Prostate gland (tissue), 2 donors: ENCODE measurements at places on chromosomes 1 and 21. TPM values are rescaled to one million over a fixed set of nuclear protein-coding genes. Genes with fewer than 3 reads are reported as not detected.

DNA sequence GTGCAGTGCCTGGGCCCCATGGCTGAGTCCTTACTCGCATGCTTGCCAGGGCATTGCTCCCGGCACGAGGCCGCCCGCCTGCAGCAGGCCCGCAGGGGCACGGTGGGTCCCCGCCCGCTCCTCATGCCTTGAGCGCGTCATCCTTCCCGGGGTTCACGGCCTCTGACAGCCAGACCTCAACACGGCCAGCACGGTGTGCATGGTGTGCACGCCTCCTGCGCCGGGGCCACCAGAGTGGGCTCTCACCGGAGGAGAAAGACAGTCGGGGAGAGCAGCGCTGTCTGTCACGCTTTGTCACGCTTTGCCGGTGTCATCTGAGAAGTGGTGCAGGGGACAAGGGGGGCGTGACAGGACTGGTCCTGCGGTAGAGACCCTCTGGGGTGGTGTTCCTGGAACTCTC lies 11.9 kb upstream of the COL18A1 start:
- no peak for DNase-seq

GRCh38 chr1:54291276-54292001 lies 91.5 kb downstream of the MRPL37 start:
- no peak for DNase-seq

Gene NTNG1
- total RNA-seq, result 2.6 TPM

DNA sequence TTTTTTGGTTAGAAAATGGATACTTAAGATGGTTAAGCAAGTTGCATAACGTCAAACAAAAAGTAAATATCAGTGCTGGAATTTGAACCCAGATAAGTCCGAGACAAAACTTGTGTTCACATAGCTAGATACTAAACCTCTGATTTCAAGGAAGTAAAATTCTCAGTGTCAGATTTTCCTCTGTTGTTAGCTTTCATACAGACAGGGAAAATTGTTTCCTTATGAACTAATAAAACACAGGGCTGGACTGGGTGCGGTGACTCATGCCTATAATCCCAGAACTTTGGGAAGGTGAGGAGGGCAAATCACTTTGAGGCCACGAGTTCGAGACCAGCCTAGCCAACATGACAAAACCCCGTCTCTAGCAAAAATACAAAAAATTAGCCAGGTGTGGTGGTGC lies 51.3 kb downstream of the PCNX2 start:
- DNase-seq, result no peak

GRCh38 chr1:39434797-39435395 lies 56.5 kb upstream of the BMP8A start:
- DNase-seq, result no peak

Gene KCNQ4
- total RNA-seq, result 3.1 TPM

- no peak for DNase-seq
Observed at GRCh38 chr1:108512239-108513043, 47.5 kb upstream of the EEIG2 start.

- DNase-seq, result no peak
Observed at GRCh38 chr1:46401154-46401913, 7.2 kb downstream of the FAAH start.

GRCh38 chr1:117695796-117696490 lies 90.1 kb downstream of the TENT5C start:
- no peak for DNase-seq
